Right renal pelvis (tissue), 4 donors: ENCODE measurements at places on chromosomes 2 and 18. TPM values are rescaled to one million over a fixed set of nuclear protein-coding genes. Genes with fewer than 3 reads are reported as not detected.

The HOXD8 gene
- 231 TPM for polyA plus RNA-seq

The MOCOS gene
- 0.40 TPM for polyA plus RNA-seq

The SIX3 gene
- not detected for polyA plus RNA-seq

The CBLN2 gene
- polyA plus RNA-seq, result 10.9 TPM

The RBKS gene
- 8.3 TPM for polyA plus RNA-seq

The ERBB4 gene
- polyA plus RNA-seq, result 48.2 TPM

The FBXO48 gene
- 2.3 TPM for polyA plus RNA-seq

The NXPH2 gene
- 6.7 TPM for polyA plus RNA-seq

The KCNJ13 gene
- polyA plus RNA-seq, result 2.2 TPM

The ASTL gene
- not detected for polyA plus RNA-seq

The ADD2 gene
- 5.6 TPM for polyA plus RNA-seq

The SCN3A gene
- polyA plus RNA-seq, result 0.25 TPM

The CD207 gene
- 0.17 TPM for polyA plus RNA-seq

The RNU2-63P gene
- not detected for polyA plus RNA-seq

The ACTG2 gene
- polyA plus RNA-seq, result 1.1 TPM

The PAIP2B gene
- 19.7 TPM for polyA plus RNA-seq

The TMEM247 gene
- polyA plus RNA-seq, result not detected

The SDC1 gene
- polyA plus RNA-seq, result 36.1 TPM

The MBP gene
- 20.5 TPM for polyA plus RNA-seq

The TRIM54 gene
- polyA plus RNA-seq, result 5.6 TPM

The CDH7 gene
- 13.3 TPM for polyA plus RNA-seq

The NOL4 gene
- polyA plus RNA-seq, result 2.3 TPM

The BOLL gene
- 0.01 TPM for polyA plus RNA-seq
